ENCODE measurements at places on chromosomes 11 and 22. TPM values are rescaled to one million over a fixed set of nuclear protein-coding genes. Genes with fewer than 3 reads are reported as not detected.

Gene HBD
- polyA plus RNA-seq: 0.72 TPM

Gene ART1
- polyA plus RNA-seq: not detected

Gene RNH1
- 99.1 TPM for polyA plus RNA-seq

Gene ZNF280B
- polyA plus RNA-seq: 0.03 TPM

Gene IRAG1
- 1.6 TPM for polyA plus RNA-seq

Gene SIK2
- polyA plus RNA-seq: 6.5 TPM

Gene ELF5
- not detected for polyA plus RNA-seq

Gene OR8D1
- polyA plus RNA-seq: not detected

Gene UBQLNL
- 0.03 TPM for polyA plus RNA-seq

Gene CHRM4
- not detected for polyA plus RNA-seq

Gene OR2D2
- not detected for polyA plus RNA-seq

Gene PHOX2A
- not detected for polyA plus RNA-seq

Gene OR8G5
- not detected for polyA plus RNA-seq

Gene SLC17A6
- not detected for polyA plus RNA-seq

Gene PATE4
- not detected for polyA plus RNA-seq

Gene MMP8
- polyA plus RNA-seq: 0.15 TPM

Gene MYOD1
- polyA plus RNA-seq: not detected

Gene SLC22A8
- polyA plus RNA-seq: not detected

Gene OR10D3
- not detected for polyA plus RNA-seq

Gene HNRNPUL2
- polyA plus RNA-seq: 12.0 TPM

Gene ARFGAP3
- polyA plus RNA-seq: 35.6 TPM

Gene ANO9
- polyA plus RNA-seq: 0.42 TPM

Gene MS4A12
- not detected for polyA plus RNA-seq

Gene MRGPRF
- 4.8 TPM for polyA plus RNA-seq

Gene CDC42EP2
- 1.8 TPM for polyA plus RNA-seq

Gene POTEH
- polyA plus RNA-seq: not detected

Gene GAL3ST3
- polyA plus RNA-seq: not detected

Gene CAPN5
- polyA plus RNA-seq: 18.1 TPM

All from liver (tissue), 10 donors.